ENCODE measurements at places on chromosomes 11 and 22.

- peak; percentile 76 for DNase-seq
Observed at GRCh38 chr22:30290342-30291057, 1.2 kb upstream of the CASTOR1 start.

- DNase-seq: no peak
Observed at GRCh38 chr11:12239804-12240371, 129.5 kb downstream of the MICAL2 start.

- DNase-seq: no peak
Observed at GRCh38 chr11:115784796-115785521, 280.7 kb upstream of the CADM1 start.

- DNase-seq: no peak
Observed at GRCh38 chr11:587978-588380, 11.7 kb downstream of the PHRF1 start.

DNA sequence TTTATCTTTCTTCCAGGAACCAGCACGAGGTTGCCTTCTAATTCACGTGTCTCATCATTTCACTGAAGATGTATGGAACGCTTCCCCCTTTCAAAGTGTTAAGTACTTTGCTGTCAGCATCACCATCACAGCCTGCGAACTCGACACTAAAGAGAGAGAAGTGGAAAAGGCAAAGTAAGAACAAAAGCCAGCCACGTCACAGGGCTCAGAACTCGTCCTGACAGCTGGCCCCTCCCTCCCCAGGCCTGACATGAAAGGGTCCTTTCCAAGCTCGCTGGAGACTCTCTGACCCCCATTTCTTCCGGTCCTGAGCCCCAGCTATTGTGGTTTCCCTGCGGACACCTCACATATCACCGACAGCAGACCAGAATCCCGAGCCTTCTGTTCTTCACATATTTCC is 177.8 kb upstream of the NTM start:
- DNase-seq: no peak
